ENCODE measurements at places on chromosomes 6 and 20.

DNA sequence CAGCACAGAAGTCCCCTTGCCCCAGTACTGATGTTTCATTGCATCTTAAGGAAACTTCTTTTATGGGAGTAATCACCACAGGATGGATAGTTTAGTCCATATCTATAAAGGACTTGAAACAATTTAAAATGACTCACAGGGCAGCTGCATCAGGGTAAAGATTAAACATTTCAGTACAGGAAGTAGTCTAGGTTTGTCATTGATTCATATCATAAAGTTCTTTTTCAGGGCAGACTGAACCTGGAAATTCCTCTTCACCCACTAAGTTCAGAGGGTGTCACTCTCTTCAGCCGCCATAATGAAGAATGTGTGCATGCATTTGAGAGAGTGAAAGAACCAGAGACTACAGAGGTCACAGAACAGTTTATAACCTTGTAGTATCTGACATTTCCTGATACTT lies 296.3 kb upstream of the JAG1 start:
- DNase-seq = no peak

- no peak for DNase-seq
These were observed 102.6 kb downstream of the SPTLC3 start for GRCh38 chr20:13111249-13111911.

DNA sequence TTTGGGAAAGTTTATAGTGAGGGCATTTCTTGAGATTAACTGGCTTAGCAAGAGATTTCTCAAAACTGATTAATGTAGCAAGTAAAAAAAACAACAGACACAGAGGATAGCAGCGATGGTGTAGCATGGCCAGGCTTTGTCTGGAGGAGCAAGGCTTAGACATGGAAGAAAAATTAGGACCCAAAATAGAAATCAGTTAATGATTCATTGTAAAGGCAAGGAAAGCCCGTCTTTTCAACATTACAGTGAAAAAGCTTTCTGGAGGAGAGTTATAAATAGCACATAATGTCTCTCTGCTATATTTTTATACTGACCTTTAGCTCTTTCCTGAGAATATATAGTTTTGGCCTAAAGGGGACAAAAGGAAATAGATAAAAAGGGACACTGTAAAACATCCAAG lies 45.1 kb downstream of the FNDC1 start:
- DNase-seq = no peak

GRCh38 chr6:138996524-138996923 lies 8.5 kb upstream of the REPS1 start:
- no peak for DNase-seq

DNA sequence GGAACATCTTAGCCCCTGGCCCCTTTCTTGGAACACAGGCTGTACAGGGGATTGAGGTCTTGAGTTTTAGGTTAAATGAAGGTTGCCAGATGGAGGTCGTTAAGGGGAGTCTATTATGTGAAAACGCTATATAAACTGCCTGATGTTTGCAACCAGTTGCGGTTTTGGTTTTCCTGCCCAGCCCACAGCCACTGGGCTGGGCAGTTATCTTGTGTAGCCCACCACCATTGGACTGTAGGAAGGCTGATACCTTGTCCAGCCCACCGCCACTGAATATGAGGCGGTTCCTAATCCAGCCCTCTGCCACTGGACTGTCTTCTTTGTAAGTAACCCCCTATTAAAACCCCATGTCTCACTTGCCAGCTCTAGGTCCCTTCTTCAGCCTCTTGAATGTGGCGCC lies 42.3 kb upstream of the COL21A1 start:
- DNase-seq = no peak

DNA sequence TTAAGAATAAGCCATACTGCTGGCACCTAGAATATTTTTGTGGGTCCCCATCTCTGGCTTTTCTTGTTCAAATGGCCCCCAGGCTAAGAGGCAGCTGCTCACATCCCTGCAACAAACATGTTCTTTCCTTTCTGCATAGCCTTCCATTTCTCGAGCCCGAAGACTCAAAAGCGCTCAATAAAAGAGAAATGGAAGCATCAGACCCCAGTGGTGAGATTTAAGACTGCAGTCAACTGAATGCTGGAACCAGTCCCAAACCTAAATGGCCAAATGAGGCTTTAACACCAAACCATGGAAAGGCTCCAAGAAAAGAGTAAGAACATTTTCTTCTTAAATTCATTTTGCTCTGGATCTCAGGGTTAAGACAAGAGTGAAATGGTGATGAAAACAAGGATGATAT lies 122.1 kb upstream of the TRAF3IP2 start:
- no peak for DNase-seq

- no peak for DNase-seq
These were observed 23.2 kb downstream of the CGA start for GRCh38 chr6:87071683-87072082.

DNA sequence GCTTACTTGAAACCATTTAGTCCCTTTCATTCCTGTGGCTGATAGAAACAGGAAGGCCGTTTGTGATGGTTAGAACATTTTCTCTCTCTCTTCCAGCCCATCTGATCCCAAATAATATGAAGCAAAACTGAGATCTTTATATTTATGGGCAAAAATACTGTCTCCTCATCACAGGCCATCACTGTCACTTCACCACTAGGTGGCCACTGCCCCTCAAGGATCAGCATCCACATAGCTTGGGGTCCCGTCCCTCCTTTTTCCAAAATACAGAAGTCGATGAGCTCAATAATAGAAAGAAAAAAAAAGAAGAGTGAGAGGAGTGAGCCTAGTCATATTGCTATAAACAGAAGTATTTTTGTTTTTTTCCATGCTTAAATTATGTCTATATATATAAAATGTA lies 46.4 kb upstream of the LAMP5 start:
- no peak for DNase-seq

DNA sequence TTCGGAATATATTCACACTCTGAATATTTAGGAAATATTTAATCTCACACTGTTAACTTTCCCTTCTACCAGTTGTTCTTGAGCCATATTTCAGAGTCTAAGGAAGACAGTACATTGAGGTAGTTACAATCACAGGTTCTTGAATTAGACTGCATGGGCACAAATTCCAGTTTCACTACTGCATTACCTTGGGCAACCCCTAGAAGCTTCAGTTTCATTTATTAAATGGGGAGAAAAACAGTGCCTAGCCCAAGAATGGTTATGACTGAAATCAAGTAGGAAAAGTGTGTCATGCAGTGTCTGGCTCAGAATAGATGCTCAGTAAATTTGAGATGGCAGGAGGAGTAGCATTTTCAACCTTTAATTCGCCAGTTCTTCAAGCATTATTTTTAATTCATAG lies 124.5 kb upstream of the SAMD5 start:
- no peak for DNase-seq

DNA sequence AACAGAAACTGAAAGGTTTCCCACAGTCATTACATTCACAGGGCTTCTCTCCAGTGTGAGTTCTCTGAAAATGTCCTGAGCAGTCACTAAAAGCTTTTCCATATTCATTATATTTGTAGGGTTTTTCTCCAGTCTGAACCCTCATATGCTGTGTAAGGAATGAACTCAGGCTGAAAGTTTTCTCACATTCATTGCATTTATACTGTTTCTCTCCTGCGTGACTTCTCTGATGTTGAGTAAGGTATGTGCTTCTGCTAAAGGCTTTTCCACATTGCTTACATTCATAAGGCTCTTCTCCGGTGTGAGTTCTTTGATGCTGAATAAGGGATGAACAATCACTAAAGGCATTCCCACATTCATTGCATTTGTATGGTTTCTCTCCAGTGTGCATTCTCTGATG lies 29.8 kb upstream of the ZNF391 start:
- no peak for DNase-seq

- no peak for DNase-seq
These were observed 461.3 kb downstream of the KIF16B start for GRCh38 chr20:16111852-16112412.

DNA sequence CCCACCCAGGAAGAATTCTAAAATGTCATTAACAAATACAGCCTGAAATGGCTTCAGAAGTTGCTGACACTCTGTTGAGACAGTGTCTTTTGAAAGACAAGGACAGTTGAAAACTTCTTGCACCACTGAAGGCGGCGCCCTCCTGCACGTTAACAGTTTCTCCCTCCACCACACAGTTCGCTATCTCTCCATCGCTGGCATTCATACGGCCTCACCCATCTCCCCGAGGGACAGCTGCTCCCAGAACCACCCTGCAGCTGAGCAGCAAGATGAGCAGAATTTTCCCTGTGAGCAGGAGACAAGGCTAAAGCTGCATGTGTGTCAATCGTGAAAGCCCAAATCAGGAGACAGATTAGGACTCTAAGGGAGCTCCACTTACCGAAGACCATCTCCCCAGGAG lies 113.3 kb downstream of the LY86 start:
- no peak for DNase-seq

DNA sequence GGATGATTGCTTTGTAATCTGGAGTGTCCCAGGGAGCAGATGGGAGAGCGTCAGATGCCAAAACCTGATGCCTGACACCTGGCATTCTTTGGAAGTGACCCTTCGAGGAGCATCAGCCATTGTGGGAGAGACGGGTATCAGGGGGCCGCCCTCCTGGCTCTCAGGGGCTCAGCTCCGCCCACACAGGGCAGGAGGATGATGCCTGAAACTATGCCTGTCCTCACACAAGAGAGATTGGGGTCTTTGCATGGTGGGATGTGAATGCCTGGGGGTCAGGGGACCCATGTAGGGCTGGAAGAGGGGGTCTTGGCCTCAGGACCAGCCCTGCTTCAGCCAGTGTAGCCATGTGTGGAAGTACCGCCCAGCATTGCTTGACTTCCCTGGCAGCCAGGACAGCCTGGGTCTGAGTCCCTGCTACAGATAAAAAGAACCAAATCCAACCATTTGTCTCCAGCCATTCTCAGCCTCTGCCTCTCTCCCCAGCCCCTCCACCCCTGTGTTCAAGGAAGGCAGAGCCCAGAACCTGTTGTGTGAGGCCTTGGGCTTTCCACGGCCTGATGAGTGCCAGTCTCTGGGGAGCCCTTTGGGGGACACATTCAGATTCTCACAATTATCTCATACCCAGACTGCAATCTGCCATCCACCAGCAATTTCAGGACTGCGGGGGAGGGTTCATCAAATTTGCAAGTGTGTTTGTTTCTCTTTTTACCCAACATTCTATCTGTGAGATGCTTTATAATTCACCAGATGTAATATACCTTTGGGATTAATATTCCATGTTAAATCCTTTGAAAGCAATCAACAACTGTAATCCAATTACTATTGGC lies 371.2 kb downstream of the PREX1 start:
- no peak for DNase-seq

- DNase-seq = no peak
These were observed 9.0 kb downstream of the UQCC2 start for GRCh38 chr6:33702345-33702977.

GRCh38 chr6:14123386-14124111 lies 6.0 kb downstream of the CD83 start:
- no peak for DNase-seq

Measured in caudate nucleus (tissue), 63 donors.